CD4-positive, alpha-beta T cell treated with Interleukin-6 for 4 hours (primary cell): ENCODE measurements at places on chromosomes 6 and 20.

DNA sequence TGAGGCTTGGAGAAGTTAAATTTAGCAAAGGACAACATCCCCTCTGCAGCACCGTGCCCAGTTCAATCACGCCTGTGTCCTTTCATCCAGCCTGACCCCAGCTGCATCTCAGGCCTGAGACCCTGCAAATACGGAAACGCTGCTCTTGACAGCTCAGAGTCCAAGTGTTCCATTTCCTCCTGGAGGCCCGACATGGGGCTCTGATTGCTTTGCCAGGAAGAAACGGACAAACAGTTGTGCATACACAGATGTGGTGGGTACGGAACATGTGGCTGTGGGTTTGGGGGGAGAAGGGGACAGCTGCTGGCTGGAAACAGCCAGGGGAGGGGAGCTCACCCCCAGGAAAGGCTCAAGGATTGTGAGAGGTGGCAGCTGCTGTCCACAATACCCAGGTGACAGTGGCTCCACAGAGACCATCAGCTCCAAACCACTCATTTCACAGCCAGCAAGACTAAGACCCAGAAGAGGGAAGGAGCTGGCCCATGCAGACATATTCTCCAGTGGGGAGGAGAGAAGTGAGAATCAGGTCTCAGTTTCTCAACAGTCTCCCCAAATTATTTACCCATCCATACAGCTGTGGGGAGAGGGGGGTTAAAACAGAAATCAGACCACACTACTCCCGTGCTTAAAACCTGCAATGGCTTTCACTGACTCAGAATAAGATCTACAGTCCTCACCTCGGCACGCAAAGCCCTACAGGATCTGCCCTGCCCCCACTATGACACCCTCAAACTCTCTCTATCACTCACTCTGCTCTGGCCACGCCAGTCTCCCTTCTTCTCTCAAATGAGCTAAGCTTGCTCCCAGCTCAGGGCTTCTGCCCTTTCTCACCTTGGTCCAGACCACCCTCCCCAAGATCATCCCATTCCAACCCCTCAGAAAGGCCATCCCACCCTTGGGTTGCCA lies 89.1 kb downstream of the PREX1 start:
- peak; percentile 72 for DNase-seq

DNA sequence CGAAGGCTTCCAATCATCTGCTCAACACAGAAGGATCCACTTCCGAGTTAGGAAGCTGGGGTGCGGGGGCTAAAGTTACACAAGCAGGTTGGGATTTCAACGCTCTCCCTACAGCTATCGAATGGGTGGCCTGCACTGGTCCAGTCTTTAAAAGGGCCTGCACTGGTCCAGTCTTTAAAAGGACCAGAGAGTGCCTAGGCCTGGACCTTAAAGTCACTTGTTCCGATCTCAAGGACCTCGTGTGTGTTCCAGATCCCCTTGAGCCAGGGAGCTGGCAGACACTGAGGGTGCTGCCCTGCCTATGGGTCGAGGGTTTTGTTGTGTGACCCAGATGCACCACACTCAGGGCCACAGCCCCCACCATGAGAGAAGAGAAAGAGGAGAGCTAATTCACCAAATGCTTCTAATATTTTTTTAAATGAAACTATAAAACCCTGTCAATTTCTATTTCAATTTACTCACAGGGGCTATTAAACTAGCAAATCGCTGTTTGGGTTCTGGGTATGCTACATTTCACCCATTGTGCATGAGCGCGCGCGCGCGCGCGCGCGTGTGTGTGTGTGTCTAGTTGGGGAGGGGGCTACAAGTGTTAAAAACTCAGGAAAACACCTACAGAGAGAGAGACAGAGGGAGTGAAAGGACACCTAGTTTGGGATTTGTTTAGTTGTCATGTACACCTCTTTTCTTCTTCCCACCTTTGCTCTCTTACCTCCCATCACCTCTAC lies 7.5 kb downstream of the TFAP2B start:
- no peak for DNase-seq

- DNase-seq: no peak
These were observed 7.9 kb downstream of the ZC2HC1B start for GRCh38 chr6:143872201-143872600.

- DNase-seq: no peak
These were observed 73.3 kb downstream of the ADGRG6 start for GRCh38 chr6:142374965-142375733.

DNA sequence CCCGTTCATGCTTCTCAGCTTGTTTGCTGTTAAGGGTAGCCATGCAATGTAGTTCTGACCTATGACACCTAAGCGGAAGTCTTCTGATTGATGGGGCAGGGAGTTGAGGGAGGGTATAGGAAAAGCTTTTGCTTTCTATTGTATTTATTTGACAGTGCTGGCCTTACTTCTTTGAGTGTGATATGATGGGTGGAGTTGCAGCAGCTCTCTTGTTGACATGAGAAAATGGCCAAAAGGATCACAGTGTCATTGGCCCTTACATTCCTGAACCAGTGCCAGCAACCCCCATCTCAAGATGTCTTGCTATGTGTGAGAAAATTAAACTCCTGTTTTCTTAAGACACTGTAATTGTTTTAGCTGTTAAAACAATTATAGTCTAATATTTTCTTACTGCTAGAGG lies 117.5 kb downstream of the SAMD5 start:
- DNase-seq: no peak

DNA sequence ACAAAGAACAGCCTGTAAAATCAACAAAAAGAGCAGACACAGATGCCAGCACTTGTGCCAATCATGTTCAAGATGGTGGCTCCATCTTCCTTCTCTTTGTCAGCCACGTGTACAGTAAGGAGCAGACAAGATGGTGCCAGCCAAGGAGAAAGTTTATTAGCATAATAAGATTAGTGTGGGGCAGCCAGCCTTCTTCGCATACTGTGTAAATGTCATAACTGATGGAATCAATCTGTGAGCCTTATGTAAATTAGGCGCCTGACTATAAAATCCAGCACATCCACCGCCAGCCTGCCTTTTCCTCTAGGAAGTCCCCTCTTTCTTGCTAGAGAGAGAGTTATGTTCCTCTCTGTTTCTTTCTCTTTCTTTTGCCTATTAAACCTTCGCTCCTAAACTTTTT lies 99.7 kb upstream of the RALGAPA2 start:
- no peak for DNase-seq

GRCh38 chr20:50379049-50379990 lies 130.9 kb upstream of the PTPN1 start:
- no peak for DNase-seq

GRCh38 chr20:37011147-37011546 lies 59.6 kb upstream of the SAMHD1 start:
- no peak for DNase-seq

- DNase-seq: no peak
These were observed 80.2 kb downstream of the PLCB4 start for GRCh38 chr20:9149087-9149486.

DNA sequence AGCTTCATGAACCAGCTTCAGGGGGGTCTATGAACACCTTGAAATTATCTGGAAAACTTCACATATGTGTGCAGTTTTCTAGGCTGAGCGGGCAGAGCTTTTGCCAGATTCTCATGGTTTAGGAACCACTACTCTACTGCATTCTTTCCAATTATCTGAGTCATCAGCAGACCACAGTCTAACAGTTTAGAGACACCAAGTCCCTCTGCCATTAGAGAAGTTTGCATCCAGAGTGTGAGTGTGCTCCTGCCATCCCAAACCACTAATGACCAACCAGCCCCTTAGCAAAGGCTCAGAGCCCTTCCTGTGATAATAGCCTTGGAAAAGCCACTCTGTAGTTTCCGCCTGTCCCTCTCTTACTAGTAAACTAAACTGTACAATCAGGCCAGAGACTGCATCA lies 96.8 kb downstream of the PHACTR1 start:
- DNase-seq: no peak

GRCh38 chr6:159959165-159959975 lies 9.5 kb upstream of the IGF2R start:
- no peak for DNase-seq

GRCh38 chr6:22473991-22474682 lies 95.2 kb upstream of the HDGFL1 start:
- no peak for DNase-seq

DNA sequence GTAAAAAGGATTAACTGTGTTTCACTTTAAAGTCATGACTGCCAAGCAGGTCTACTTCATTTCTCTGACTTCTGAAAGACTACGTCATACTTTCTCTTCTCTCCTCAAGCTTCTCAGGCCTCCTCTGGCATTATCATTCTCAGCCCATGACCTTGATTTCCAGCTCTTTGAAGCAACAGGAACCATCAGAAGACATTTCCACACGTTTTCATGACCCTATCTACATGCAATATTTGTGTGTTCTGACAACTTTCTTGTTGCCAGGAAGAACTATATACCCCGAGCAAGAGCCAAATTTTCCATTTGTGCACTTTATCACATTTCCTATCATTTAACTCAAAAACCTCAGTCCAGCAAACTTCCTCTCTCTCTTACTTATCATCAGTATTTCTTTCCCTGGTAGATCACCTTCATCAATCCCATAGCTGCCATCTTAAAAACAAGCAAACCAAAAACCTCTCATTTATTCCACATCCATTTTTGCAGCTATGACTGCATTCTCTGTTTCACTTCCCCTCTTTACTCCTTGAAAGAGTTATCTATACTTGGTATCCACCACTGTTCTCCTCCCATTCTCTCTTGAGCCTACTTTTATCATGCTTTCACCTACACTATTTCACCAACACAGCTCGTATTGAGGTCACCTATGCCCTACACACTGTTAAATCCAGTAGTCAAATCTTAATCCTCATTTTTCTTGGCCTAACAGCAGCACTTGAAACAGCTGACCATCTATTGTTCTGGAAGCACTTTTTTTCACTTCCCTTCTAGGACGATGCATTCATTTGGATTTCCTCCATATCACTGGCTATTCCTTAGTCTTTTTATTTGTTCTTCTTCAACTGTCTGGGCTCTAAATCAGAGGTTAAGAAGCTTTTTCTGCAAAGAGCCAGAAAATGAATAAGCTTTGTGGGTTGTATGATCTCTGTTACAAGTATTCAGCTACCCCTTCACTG lies 47.1 kb downstream of the STX7 start:
- no peak for DNase-seq

DNA sequence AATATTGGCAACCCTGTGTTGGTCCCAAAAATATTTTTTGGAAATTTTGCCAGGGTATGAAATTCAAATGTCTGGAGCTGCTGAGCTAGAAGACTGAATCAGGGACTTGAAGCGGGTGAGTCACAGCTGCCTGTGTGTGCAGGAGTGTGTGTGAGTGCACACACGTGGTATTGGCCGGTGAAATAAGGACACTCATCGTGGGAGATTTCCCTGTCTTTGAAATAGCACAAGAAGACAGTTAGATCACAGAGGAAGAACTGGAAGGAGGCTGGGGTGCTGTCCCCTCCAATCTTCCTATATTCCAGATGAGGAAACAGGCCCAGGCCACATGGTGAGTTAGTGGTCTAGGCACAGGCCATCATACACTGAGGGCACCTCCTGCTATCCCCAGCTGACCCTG lies 123.8 kb upstream of the MLN start:
- no peak for DNase-seq

DNA sequence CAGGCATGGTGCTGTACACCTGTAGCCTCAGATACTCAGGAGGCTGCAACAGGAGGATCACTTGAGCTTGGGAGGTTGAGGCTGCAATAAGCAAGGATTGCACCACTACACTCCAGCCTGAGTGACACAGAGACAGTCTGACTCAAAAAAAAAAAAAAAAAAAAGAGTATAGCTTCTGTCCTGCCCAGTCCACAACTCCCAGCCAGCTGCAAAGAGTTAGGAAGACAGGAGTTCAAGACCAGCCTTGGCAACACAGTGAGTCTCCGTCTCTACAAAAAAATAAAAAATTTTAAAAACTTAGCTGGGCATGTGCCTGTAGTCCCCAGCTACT lies 28.3 kb upstream of the TLDC2 start:
- no peak for DNase-seq

- no peak for DNase-seq
These were observed 191.5 kb downstream of the MCHR2 start for GRCh38 chr6:99802396-99803031.

- DNase-seq: no peak
These were observed 65.6 kb upstream of the PHACTR2 start for GRCh38 chr6:143612186-143612585.

DNA sequence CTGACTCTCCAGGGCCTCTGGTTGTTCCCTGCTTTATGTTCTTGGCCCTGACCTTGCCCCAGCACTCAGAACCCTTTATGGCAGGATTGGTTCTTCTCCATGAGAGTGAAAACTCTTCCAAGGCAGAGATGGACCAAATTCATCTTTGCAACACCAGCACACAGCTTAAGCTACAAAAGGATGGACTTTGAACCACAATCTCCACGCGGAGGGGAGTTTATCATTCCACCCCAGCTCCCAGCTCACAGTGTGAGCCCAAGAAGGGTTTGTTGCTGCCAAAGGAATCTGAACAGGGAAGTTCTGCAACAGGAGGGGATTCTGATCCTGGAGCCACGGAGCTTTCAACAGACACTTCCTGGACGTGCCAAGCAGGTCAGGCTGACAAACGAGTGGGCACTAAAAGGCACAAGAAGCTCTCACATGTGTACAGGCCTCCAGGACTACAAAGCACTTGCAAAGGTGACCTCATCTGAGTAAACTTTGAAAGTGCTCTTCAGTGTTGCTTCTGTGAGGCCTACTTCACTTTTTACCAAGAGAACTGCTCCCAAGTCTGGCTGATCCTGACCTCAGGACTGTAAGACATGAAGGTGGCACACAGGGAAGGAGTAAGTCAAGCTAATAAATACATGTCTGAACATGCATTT lies 8.9 kb downstream of the FITM2 start:
- DNase-seq: no peak

GRCh38 chr6:89527634-89528033 lies 94.7 kb downstream of the ANKRD6 start:
- DNase-seq: no peak

- no peak for DNase-seq
These were observed 68.5 kb upstream of the TOP1 start for GRCh38 chr20:40960101-40960500.

GRCh38 chr20:301886-302848 lies 4.8 kb downstream of the ZCCHC3 start:
- DNase-seq: no peak

GRCh38 chr20:20827992-20828597 lies 115.7 kb upstream of the RALGAPA2 start:
- no peak for DNase-seq

DNA sequence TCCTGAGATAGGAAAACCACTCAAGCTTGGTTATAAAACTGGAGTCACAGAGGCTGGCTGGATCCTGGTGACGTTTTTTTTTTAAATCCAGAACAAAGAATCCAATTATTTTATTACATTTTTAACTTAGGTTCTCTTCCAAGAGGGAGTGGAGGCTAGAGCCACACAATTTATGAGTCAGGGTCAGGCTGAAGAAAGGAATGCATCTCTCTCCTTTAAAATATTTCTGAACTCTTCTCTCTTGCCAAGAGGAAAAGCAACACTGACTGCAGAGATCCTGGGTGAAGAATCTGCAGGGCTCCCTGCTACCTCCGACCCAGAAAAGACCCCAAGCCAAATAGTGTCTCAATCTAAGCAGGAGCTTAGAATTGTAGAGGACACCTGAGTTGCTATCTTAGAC lies 88.5 kb upstream of the SSTR4 start:
- no peak for DNase-seq

DNA sequence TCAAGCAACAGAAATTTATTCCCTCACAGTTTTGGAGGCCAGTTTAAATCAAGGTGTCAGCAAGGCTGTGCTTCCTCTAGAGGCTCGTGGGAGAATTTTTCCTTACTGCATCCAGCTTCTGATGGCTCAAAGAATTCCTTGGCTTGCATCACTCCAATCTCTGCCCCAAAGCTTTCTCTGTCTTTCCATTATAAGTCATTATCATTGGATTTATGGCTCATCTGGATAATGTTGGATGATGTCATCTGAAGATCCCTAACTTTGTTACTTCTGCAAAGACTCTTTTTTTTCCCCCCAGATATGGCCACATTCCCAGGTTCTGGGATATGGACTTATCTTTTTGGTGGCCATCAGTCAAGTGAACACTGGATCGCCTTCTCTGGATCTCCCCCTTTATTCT lies 146.3 kb upstream of the B3GAT2 start:
- no peak for DNase-seq
